Activated CD4-positive, alpha-beta T cell treated with anti-CD3 and anti-CD28 coated beads, Interleukin-10, Interleukin-2, amounts not matched to agents 100 ng/mL and 50 ng/mL, durations not matched to agents 16 hours and 8 hours (primary cell): ENCODE measurements at places on chromosomes 2 and 18.

DNA sequence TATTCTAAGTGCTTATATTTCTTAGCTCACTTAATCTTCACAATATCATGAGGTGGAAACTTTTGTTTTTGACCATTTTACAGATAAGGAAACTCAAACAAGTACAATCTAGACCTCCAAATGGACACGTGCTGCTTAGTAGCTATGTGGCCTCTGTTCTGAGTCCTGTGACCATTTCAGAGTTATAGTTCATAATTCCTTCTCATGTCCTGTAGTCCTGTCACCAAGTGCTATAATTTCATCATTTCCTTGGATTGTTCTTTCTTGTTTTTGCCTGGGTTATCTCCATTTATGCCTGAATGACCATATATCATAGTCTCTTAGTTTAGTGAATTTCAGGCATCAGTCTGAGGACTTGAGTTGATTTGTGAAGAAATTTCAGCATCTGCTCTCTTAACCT lies 91.7 kb downstream of the NUP35 start:
- DNase-seq, result no peak

GRCh38 chr2:104889960-104890684 lies 36.2 kb downstream of the POU3F3 start:
- DNase-seq, result no peak

- DNase-seq, result peak; percentile 7
These were observed 9.2 kb downstream of the LRRFIP1 start for GRCh38 chr2:237636578-237636977.

DNA sequence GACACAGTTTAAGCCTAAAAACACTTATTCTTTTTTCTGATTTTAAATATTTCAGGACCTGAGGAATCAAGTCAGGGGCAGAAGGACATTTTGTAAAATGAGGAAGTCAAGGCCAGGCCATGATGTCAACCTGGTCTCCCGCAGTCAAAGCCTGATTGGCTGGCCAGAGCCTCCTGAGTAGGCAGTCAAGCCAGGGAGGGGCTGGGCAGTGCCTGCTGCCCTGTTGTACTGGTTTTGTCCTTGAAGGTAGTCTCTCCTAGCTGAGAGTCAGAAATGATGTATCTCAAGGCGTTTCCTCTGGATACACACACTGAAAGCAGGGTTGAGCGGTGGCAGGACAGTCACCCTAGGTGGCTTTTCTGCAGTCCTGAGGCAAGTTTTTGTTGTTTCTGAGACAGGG lies 19.8 kb downstream of the CCT7 start:
- DNase-seq, result no peak

GRCh38 chr2:11466307-11467128 lies 557 bp upstream of the E2F6 start:
- DNase-seq, result peak; percentile 35

- DNase-seq, result no peak
These were observed 51.1 kb upstream of the SEMA4C start for GRCh38 chr2:96920801-96921560.

- peak; percentile 19 for DNase-seq
These were observed 57.8 kb upstream of the TXNDC2 start for GRCh38 chr18:9827793-9828505.

DNA sequence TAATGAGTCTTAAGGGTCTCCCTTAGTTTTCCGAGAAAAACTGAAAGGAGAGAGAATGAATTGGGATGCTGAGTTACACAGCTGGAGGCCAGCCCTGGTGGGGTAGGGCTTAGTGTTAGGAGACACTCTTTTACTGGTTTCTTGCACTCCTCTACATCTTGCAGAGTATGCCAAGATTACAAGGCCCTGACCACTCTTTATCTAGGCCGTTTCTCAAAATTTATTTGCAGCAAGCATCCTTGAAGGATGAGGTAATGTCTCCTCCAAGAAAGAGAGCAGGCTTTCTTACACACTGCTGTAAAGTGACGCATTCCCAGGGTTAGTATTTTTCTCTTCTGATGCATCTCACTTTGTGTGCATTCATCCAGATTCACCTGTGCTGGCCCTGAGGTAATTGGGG lies 166.2 kb downstream of the TDRD15 start:
- DNase-seq, result no peak

- no peak for DNase-seq
These were observed 13.7 kb downstream of the SESTD1 start for GRCh38 chr2:179250848-179251504.

- no peak for DNase-seq
These were observed 17.3 kb downstream of the SMCHD1 start for GRCh38 chr18:2672872-2673271.
